ENCODE measurements at places on chromosomes 13 and 19.

DNA sequence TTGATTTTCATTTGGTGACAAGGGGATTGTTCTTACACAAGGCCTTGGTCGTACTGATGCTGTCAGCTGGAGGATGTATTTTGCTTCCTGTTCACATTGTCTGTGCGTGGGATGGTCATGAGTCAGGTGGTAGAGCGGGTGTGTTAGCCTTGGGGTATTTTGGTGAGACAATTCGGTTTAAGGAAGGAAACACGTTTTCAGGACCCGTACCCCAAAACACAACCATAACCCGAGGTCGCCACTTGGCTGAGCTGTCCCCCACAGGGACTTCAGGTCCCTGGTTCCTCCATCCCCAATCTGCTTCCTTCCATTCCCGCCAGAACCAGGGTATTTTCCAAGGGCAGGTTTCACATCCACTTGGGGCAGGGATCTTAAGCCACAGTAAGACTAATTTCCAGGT lies 15.0 kb downstream of the MYO9B start:
- DNase-seq, result peak; percentile 70

GRCh38 chr19:48295458-48295857 lies 25.6 kb downstream of the ZNF114 start:
- no peak for DNase-seq

GRCh38 chr13:41655997-41656396 lies 198.6 kb downstream of the RGCC start:
- DNase-seq, result no peak

DNA sequence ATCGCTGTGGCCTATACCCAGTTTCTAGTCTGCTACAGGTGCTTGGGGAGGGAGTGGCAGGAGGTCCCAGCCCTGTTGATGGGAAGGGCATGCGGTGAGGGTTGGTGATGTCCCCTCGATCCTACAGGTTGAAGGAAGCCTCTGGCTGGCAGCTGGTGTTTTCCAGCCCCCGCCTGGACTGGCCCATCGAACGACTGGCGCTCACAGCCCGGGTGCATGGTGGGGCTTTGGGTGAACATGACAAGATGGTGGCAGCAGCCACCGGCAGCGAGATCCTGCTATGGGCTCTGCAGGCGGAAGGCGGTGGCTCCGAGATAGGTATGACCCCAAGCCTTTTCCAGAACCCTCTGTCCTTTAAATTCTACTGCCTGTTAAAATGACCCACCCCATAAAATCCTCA lies 3.9 kb downstream of the SHKBP1 start:
- no peak for DNase-seq

DNA sequence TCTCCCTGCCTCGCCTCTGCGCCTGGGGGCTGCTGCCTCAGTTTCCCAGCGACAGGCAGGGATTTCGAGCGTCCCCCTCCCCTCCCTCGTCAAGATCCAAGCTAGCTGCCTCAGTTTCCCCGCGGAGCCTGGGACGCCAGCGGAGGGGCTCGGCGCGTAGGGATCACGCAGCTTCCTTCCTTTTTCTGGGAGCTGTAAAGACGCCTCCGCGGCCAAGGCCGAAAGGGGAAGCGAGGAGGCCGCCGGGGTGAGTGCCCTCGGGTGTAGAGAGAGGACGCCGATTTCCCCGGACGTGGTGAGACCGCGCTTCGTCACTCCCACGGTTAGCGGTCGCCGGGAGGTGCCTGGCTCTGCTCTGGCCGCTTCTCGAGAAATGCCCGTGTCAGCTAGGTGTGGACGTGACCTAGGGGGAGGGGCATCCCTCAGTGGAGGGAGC lies 722 bp upstream of the ICAM1 start:
- DNase-seq, result peak; percentile 97

DNA sequence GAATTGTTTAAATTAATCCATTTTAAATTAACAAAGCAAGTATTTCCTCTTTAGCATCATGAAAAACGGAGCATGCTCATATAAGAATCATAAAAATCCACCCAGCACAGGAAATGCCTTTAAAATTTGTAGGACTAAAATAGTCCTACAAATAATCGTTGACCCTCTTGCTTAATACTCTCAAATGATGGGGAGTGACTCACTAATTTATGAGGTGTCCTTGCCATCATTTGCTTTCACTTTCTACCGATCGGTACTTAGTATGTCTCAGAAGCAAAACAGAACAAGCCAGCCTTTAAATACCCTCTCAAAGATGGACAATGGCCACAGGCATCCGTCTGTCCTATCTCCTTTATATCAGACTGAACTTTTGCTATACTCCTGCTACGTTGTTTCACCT lies 97.2 kb downstream of the SUCLA2 start:
- DNase-seq, result peak; percentile 93

DNA sequence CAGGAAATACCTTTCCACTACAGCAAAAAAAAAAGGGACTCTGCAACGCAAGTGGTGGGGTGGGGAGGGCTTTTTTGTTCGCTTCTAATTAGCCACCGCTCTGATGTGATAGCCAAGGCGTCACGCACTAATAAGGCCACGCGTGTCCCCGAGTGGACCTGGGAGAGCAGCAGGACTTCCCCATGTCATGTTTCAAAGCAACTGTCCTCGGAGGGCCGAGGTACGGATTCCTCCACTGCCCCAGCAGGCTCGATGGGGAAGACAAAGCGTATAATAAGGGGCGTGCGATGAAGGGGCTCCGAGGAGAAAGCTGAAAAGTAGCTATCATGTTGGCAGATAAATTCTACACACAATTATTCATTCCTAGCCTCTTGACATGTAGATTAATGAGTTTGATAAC lies 179.7 kb upstream of the ZNF507 start:
- DNase-seq, result no peak

DNA sequence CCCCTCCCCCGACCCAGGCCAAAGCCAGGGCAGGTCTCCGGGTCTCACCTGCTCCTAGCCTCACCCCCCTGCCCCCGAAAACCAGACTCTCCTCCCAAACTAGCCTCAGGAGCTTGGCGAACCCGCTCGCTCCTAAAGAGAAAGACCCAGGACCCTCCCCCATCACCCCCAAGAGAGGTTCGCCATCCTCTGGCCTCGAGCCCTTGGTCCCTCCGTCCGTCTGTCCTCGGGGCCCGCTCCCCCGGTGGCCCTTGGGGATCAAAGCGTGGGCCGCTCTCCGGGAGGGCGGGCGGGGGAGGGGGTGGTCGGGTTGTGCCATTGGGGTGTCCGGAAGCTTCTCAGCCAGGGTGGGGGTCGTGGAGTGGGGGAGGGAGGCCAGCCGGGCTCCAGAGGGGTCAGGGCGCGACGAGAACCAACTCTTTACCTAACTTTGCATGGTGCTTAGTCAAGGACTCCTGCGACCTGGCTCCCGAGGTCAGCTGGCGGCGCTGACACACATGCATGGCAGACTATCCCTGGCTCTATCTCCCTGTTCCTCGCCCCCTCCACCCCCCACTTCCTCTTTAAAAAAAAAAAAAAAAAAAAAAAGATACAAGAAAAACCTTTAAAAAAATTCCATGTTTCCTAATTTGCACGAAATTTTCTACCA lies 15.6 kb downstream of the SMIM24 start:
- no peak for DNase-seq

DNA sequence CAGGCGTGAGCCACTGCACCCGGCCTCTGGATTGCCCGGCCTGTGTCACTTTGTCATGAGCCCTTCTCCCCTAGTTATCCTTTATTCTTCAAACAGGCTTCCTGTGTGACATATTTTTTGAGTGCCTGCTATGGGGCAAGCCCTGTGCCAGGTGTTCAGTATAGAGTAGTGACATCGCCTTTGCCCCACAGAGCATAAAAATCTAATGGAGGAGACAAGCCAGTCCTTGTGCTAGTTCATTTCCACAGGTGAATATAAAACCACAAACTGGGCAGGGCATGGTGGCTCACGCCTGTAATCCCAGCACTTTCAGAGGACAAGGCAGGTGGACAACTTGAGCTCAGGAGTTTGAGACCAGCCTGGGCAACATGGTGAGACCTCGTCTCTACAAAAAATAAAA lies 43.2 kb downstream of the BBC3 start:
- DNase-seq, result no peak

- no peak for DNase-seq
Measured at GRCh38 chr19:35055715-35056179, 14.2 kb downstream of the HPN start.

DNA sequence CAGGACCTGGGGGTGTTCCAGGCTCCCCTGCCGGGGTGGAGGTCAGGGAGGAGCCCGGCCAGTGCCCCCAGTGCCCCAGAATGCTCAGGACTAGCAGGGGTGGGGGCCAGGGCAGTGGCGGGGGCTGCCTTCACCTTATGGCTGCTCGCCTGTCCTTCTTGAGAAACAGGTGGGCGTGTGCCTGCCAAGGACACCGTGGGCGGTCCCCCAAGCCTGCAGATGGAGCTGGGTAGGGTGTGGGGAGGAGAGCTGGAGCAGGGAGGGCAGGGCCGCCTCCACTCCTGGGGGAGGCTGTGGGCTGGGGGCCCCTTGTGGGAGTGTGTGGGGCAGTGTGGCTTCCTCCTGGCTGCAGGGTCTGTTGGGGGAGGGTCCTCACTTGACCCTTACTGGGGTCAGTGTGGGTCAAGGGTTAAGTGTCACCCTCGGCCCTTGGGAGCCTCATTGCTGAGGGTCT lies 160.1 kb downstream of the KDM4B start:
- DNase-seq, result no peak

- no peak for DNase-seq
Measured at GRCh38 chr19:4310247-4311121, 6.1 kb downstream of the FSD1 start.

DNA sequence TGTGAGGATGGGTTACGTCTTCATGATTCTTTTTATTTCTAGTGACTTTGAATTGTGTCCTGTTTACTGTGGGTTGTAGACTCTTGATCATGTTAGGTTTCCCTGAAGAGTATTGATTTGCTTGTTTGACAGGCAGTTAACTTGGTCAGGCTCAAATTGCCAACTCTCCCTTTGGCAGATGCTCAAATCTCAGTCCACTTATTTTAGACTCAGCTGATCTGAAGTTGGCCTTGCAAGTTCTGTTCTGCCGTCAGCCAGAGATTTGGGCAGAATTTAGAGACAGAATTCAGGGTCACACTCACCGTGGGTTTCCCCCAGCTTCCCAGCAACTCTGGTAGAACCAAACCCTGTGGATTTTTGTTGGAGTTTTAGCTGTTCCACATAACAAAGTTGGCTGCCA lies 71.6 kb upstream of the TEX29 start:
- DNase-seq, result no peak

DNA sequence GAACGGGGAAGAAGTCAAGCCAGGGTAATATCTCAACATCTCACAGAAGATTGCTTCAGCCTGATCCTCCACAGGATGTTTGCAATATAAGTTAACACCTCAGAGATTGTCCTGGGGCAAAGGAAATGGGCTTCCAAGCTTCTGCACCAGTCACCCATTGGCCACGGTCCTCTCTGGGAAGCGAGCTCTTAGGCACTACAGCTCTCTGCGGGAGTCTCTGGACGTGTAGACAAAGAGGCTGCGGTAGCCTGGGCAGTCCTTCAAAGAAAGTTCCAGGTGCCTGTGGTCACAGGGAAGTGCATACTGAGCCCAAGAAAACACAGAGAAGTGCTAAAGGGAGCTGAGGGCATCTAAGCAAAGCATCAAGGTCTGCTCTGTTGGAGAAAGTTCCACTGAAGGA lies 805.7 kb downstream of the DIAPH3 start:
- DNase-seq, result no peak

DNA sequence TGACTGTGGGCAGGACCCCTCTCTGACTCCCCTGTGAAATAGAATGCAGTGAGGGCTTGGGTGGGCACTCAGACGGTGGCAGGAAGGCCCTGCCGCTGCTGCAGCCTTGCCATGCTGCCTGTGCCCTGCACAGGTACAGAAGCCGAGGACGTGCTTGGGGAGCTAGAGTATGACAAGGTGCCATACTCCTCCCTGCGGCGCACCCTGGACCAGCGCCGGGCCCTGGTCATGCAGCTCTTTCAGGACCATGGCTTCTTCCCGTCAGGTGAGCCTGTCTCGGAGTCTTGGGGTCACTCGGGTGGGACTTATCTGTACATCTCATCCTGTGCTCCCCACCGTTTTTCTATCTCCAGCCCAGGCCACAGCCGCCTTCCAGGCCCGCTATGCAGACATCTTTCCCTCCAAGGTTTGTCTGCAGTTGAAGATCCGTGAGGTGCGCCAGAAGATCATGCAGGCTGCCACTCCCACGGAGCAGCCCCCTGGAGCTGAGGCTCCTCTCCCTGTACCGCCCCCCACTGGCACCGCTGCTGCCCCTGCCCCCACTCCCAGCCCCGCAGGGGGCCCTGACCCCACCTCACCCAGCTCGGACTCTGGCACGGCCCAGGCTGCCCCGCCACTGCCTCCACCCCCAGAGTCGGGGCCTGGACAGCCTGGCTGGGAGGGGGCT lies 7.3 kb upstream of the PRR19 start:
- no peak for DNase-seq

- DNase-seq, result peak; percentile 88
Measured at GRCh38 chr19:49224879-49225278, 67.3 kb downstream of the TRPM4 start.

DNA sequence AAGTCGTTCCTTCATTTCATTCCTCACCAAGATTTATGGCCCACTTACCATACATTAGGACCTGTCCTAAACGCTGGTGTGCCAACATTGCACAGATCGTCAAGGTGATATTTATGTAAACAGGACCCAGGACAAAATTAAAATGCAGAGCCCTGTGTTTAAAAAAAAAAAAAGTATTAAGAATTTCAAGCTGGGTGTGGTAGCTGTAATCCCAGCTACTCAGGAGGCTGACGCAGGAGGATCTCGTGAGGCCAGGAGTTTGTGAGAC lies 6.5 kb upstream of the ZNF444 start:
- peak; percentile 51 for DNase-seq

GRCh38 chr19:19558636-19559035 lies 20.6 kb downstream of the CILP2 start:
- DNase-seq, result no peak

DNA sequence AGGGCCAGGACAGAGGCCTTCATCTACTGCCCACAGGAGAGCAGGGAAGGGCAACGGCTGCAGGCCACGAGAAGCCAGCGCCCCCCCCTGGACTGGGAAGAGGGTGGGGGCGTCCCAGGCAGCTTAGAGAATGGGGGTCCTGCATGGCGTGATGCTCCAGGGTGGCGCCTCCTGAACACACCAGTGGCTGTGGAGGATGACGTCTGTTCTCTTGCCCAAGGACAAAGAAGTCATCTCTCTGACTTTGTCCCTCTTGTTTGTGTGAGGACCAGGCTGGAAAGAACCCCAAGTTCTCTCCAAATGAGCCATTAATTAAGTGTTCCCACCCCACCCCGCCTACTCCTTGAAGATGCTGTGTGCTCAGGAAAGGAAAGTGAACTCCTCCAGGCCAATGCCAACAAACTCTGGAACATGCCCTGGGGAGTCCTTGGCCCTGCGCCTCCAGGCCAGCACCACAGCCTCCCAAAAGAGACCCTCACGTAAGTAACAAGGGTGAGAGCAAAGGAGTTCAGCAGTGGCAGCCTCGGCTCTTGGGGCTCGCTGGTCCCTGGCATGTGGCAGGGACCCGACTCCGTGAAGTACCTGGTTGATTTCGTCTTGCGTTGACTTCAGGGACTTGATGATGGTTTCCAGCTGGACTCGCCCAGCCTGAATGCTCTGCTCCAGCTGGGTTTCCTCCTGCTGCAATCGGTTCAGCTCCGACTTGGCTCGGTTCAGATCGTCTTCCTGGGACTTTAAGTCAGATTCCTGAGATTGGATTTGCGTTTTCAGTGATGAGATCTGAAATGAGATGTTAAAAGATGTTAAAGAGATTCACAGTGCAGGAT lies 68.4 kb downstream of the EPS15L1 start:
- no peak for DNase-seq
